ENCODE measurements at places on chromosomes 1 and 21. TPM values are rescaled to one million over a fixed set of nuclear protein-coding genes. Genes with fewer than 3 reads are reported as not detected.

DNA sequence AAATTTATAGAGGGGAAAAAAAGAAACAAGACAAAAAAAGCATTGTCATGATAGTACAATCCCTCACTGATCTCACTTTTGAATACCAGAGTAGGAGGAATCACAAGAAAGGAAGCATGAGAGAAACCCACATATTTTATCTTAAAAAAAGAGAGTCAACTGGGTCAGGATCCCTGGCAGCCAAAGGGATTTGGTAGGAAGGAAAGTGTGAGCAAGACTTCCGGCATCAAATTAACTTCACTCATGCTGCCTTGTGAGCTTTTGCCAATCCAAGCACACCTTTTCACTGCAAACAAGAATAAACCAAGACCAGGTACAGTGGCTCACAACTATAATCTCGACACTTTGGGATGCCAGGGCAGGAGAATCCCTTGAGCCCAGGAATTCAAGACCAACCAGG is 53.1 kb downstream of the SLC9C2 start:
- no peak for DNase-seq

DNA sequence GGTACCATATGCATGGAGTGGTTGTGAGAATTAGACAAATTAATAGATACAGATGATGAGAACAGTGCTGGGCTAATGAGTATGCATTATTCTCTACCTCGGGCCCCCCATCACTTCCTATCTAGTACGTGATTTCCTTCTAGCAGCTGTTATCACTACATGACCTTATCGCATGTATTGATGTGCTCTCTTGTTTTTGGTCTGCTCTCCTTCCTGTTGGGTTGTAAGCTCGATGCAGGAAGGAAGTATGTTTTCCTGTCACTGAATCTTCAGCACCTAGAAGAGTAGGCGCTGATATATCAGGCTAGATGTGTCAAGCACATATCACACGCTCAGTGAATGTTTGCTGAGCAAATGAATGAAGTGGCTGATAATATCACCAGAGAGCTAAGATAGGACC is 43.9 kb upstream of the IFNAR2 start:
- DNase-seq = no peak

DNA sequence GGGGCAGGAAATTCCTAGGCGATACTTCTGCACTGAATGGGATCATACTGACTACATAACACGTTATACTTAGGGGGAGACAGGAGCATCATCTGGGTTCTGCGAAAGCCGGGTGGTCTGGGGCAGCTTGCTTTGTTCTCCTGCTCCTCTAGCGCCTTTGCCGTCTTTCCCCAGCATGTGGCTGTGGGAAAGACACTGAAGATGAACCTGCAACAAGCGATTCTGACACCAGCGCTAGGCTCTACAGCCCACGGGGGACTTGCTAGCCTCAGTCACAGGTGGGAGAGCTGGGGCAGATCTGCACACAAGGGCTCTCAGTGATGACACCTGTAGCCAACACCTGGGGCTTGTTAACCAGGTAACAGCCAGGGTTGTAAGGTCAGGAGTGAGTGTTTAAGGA is 51.8 kb downstream of the CD46 start:
- no peak for DNase-seq

Gene GBP1
- total RNA-seq = 13.2 TPM

Gene CA14
- 9.1 TPM for total RNA-seq
